Sigmoid colon (tissue), 7 donors: ENCODE measurements at places on chromosomes 16 and 17.
A peak's percentile ranks its signal among the peaks of the same experiment; 100 is the strongest.

GRCh38 chr17:57135789-57136291 is 50.8 kb downstream of the AKAP1 start:
- DNase-seq: no peak

DNA sequence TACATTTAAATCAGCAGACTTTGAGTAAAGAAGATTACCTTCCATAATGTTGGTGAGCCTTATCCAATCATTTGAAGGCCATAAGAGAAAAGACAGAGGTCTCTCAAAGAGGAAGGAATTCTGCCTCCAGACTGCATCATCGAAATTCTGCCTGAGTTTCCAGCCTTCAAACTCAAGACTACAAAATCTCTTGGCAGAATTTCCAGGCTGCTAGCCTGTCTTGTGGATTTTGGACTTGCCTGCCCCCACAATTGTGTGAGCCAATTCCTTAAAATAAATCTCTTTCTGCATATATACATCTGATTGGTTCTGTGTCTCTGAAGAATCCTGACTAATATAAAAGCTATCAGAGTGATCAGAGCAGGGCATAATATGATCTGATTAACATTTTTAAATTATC is 216.6 kb upstream of the CPHXL start:
- no peak for DNase-seq

DNA sequence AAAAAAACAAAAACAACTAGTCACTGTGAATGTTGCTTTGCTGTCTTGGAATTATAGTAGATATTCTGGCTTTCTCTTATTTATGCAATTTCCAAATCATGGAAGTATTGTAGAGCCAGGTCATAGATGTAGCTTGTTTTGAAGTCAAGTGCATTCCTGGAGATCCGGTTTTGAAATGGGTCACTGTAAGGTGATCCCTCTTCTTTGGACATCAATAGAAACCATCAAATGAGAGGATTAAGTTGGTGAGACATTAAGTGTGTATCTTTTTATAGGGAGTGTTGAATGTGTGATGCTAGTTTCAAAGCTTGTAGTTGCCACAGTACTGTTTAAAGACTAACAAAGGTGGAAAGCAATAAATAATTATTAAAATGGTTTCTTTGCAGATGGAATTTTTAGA is 4.5 kb downstream of the PRKAR1A start:
- DNase-seq: no peak

DNA sequence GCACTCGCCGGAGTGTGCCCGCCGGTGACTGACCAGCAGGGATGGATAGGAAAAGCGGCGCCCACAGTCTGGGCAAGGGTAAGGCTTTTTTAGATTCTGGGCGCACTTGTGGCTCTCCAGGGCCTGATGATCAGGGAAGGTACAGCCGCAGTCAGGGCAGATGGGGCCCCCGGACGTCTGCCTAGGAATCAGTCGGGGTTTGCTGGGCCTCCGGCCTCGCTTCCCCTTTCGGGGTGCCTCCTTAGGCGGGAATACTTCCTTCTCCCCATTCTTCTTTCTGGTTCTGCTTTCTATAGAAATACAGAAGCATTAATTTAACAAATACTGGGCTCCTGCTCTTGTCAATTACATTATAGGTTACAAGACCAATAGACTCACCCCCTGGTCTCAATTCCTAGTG is 5.0 kb downstream of the ZNF689 start:
- no peak for DNase-seq

GRCh38 chr17:65072660-65073071 is 16.1 kb upstream of the GNA13 start:
- no peak for DNase-seq

DNA sequence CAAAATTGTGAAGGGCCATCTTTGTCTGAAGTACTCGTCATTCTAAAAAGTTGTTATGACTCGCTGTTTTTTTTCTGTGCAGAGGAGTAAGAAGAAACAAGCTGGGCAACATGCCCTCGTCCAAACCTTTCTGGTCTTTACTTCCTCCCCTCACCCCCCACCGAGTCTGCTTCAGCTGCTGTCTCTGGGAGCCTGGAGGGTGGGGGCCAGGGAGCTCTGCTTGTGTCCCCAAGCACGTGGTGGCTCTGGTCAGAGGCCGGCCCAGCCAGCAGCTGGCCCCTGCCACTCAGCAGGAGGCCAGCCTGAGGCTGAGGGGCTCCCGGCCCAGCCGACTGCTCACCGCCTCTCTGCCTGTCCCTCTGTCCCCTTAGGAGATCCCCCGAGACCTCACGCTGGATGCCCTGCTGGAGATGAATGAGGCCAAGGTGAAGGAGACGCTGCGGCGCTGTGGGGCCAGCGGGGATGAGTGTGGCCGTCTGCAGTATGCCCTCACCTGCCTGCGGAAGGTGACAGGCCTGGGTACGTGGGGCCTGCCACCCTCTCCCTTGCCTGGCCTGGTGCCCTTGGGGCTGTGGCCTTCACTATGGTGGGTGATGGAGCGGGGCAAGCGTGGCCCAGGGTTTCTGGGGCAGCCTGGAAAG is 53.7 kb upstream of the LGALS9 start:
- DNase-seq: no peak

DNA sequence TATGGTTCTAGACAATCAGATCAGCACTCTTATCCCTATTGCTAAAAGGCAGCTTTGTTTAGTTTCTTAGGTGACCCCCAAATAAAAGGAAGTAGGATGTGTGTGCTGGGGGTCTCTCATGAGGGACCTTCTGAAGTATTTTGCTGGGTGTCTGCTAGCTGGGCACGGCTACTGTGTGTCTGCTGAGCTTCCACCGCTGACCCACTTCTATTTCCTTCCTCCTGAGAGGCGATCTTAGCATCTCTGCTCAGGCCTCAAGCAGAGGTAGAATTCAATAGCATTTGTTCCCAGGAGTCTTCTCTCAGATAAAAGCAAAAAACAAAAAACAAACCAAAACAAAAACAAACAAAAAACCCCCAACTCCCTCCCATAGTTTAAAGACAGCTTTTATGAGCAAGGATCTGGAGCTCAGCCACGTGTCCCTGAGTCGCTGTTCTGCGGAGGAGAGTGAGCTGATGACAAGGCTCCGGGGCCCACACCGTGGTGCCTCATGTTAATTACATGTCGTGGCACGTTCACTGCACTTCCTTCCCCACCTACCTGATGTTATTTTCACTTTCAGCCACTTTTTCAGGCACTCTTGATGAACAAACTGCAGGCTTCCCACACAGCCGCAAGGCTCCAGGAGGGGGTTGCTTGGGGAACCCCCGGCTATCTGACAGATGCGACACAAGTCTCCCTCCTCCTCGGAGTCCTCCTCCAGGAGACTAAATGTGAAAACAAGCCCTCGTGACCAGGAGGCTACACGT is 83.5 kb downstream of the MARCHF10 start:
- peak; percentile 12 for DNase-seq

GRCh38 chr17:82636626-82637598 is 11.3 kb downstream of the WDR45B start:
- DNase-seq: no peak

DNA sequence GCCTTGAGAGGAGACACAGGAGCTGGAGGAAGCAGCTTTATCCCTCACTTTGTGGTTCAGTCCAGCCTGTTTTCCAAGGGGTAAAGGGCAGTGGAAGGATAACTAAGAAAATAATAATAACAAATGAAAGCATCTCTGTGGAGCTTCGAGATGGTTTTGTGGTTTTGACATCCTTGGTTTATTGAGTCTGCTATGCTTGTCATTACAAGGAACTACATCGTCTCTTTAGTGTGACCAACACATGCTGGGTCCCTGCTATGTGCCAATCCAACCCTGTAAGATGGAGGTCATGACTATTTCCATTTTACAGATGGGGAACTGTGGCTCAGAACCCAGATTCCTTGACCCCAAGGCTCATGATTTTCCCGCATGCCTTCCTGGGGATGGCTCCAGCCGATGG is 124.8 kb downstream of the MRM1 start:
- DNase-seq: no peak

- DNase-seq: no peak
Measured at GRCh38 chr16:31502981-31503380, 5.2 kb downstream of the RUSF1 start.

GRCh38 chr16:26454102-26454501 is 612.6 kb upstream of the C16orf82 start:
- DNase-seq: no peak

- DNase-seq: no peak
Measured at GRCh38 chr16:65773301-65773874, 593.1 kb upstream of the CDH5 start.

DNA sequence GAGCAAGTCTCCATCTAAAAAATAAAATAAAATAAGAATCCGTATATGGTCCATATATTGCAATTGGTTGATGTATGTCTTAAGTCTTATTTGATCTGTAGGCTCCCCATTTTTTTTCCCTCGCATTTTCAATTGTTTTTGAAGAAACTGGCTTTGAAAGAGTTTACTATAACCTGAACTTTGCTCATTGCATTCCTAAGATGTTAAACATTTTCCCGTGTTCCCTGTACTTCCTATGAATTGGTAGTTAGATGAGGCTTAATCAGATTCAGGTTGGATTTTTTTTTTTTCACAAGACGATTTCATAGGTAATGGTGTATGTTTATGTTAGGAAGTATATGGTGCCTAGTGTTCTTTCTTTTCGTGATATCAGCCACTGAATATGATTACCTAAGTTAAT is 3.3 kb downstream of the LRRC36 start:
- DNase-seq: no peak

DNA sequence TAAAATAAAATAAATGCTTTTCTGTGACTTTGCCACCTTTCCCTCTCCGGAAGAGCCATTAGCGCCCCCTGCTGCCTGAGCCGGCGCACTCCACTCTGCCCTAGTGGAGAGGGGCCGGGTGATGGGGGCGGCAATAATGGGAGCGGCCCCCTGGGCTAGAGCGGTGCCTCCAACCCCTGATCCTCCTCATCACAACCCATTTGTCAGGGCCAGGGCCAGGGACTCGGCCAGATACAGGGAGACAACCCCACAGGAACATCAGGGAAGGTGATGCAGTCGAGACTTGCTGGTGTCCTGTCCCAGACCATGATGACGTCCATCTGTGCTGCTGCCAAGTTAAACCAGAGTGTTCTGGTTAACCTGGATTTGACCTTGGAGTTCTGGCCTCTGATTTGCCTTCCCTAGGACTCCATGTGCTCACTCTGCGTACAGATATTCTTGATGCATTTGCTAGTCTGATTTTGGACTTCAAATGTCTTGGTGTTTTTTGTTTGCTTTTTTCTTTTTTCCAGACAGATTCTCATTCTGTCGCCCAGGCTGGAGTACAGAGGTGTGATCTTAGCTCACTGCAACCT is 46.1 kb upstream of the BPTF start:
- peak; percentile 68 for DNase-seq

DNA sequence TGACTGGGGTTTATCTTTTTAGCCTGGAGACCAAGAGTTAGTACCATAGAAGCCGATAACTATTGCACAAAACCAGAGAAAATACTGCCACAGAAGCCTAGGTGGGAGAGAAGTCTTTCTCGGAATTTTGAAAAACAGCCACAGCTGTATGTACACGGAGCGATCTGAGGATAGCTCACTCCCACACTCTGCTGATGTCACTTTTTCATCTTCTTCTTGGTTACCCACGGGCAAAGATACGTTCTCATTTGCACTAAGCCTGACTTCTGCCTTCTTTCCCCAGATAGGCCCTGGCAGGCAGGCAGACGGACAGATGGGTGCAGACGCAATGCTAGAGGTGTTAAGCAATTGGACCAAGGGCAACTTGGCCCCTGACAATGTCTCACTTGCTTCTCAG is 9.1 kb upstream of the CBX4 start:
- no peak for DNase-seq

- peak; percentile 93 for DNase-seq
Measured at GRCh38 chr17:81821603-81822311, 11.3 kb downstream of the MCRIP1 start.

GRCh38 chr16:11683145-11683544 is 14.9 kb downstream of the SNN start:
- DNase-seq: peak; percentile 48

DNA sequence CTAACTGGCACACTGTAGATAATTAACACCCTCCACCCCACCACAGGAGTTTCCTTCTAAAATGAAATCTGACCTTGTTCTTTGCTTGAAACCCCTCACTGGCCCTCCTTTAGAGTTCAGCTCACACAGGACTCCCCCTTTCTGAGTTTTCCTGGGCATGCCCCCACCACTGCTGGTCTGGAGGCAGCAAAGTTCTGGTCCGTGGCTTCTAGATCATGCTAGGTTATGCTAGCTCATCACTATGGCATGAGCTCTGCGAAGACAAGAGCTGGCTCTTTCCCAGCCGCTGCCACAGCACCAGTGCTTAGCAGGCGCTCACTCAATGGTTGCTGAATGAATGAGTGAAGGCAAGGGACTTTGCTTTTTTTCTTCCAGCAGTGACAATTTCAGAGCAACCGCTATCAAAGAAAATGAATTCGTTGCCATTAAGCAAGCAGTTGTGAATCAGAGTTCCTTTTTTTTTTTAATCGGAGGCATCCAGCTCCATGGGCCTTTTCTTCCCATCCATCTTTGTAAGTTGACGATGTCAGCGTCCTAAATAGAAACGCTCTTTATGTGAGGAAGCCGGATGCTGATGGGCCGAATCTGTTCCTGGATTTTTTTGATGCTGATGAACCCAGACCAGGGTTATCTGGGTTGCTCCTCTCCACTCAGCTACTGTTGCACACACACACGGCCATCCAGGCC is 80.8 kb upstream of the NOL11 start:
- DNase-seq: no peak

DNA sequence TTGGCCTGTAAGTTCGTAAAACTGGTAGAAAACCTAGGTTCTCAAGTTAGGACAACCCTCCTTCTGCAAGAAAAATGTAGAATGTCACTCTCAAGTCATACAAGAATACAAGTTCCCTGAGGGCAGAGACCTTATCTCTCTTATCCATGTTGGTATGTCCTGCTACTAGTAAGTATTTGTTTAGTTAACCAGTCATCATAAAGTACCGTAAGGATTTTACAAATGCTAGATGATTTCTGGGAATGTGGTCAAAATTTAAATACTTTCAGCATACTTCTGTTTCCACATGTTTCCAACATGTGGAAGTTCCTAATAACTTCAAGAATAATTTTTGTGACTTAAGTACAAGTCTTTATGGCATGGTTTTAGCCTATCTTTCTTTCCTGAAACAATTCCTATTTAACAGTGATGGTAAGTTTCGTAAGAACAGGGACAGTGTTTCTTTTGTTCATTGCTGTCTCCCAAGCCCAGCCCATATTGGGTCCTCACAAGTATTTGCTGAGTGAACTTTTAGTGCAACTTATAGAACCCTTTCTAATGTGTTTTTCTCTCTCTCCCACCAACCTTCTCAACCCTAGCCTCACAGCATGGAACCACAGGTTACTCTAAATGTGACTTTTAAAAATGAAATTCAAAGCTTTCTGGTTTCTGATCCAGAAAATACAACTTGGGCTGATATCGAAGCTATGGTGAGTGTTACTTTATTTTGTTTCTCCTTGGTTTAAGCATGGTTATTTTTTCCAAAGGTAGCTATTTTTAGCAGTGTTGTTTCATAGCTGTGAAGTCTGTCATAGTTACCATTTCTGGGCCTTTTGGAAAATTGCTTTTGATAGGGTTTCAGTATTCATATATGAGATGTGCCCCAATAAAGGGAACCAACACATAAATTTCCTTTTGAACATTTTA is 4.5 kb downstream of the NBR1 start:
- DNase-seq: no peak
